ENCODE measurements at places on chromosomes 1 and 21. TPM values are rescaled to one million over a fixed set of nuclear protein-coding genes. Genes with fewer than 3 reads are reported as not detected.
A peak's percentile ranks its signal among the peaks of the same experiment; 100 is the strongest.

DNA sequence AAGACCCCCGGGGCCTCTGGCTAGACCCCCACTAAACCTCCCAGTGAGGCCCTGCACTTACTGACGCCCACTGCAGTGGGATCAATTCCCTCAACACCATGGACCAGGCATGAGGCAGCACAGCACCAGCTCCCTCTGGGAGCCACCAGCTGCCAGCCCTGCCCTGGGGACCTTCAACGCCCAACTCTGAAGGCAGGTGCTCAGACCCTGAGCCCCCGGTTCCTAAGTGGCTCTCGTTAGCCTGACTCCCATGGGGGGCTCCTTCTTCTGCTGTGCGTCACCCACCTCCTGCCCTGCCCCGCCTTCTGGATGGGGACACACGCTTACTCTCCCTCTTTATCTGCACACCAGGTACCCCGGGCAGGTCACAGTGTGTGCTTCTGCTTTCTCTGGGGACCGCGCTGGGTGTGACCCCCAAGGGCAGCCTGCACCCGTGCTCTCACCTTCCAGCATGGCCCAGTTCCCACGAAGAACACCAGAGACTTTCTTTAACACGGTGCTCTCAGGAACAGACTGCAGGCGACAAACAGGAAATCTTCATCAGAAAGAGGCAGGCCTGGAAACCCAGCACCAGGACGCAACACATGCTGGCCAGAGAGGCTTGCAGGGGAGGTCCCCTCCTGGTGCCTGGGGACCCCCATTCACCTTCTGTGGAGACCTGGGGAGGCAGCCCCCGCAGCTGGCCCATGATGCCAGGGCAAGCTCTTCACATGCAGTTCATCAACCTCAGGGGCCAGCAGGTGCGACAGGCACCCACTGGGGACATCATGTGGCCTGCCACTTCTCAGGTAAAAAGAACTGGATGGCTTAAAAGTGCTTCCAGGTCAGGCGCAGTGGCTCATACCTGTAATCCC lies 27.3 kb downstream of the WDR4 start:
- DNase-seq = no peak

DNA sequence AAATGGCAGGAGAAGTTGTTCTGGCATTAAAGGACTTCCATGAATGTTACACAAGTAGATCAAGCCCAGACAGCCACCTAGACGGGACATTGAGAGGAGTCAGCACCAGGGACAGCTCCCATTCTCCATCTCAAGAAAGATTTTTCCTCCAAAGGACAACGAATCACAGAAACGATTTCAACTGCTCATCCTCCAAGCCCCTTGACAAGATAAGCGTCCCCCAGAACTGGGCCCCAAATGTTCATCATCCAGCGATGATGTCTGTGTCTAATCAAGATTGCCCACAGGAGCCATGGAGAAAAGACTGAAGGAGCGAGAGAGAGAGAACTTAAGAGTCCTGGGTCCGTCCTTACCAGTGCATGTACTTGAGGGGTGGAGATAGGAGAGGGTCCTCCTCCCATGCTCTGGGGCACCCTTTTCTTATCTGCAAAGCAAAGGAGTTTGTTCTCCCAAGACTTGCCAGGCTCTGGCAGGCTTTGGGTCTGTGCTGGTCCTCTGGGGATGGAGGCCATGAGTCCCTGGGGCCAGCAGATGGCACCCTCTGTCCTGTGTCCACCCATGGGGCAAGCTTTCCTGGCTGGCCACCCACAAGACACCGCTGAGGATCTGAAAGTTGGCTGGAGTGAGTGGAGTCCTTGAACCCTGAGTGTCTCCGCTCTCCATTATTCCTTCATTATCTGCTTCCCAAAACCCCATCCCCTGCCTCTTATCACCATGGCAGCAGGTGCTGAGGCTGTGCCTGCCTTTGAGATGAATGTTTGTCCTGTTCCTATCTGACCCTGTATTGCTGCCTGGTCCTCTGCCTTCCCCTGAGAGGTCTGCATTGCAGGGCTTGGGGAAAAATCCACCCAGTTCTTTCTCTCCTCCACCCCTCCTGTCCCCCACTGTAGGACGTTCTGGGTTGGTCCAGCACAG lies 164.6 kb downstream of the ACTL8 start:
- DNase-seq = peak; percentile 55

DNA sequence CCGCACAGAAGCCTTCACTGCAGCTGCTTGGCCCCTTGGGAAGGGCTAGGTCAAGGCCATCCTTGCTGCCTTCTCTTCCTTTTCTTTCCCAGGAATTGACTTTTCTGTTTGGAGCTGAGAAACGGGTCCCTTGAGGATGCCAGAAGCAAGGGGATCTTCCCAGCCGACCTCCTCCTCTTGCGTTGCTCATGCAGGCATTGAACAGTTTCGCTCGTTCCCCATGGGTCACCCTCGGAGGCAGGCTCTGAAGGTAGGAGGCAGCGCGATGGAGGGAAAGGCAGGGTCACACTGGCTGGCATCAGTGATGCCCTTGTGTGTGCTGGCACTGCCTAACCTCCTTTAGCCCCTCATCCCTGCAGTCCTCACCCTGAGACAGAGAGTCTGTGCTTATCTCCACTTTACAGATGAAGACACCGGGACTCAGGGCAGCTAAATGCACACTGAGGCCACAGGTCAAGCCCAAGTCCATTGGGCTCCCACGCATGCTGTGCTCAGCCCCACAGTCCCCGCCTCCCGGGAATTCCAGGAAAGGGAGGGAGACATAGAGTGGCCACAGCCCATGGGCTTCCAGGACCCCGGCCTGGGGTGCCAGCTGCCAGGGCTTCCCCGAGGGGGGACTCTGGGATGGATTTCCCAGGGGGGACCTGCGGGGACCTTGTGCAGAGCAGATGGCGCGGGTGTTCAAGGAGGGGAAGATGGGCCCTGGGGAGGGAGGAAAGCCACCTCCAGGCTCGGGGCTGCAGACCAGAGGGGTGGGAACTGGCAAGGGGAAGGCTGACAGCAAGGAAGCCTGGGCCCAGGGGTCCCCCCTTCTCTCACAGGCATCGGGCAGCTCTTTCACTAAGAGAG lies 90.2 kb downstream of the SPSB1 start:
- no peak for DNase-seq

- DNase-seq = no peak
Measured at GRCh38 chr1:189628857-189629256, 848.8 kb downstream of the BRINP3 start.

GRCh38 chr1:2803086-2803930 lies 1.8 kb upstream of the TTC34 start:
- DNase-seq = no peak

- peak; percentile 69 for DNase-seq
Measured at GRCh38 chr1:53899206-53899628, 5.2 kb downstream of the DIO1 start.

DNA sequence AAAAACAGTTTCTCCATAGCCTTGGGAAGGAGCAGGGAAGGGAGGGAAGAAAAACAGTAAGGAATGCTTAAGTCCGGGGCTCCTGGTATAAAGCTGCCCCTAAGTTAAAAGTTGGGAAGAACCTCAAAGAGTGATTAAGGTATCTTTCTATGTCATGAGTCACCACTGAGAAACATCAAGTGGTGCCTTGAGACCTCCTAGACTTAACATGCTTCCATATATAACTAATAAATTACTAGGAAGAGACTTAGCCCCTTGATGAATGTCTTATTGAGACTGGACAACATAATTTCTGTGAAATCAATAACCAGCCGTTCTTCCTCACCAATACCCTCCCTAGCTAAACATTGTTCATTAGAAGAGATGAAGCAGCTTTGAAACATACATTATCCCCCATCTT lies 121.8 kb upstream of the SLC44A3 start:
- DNase-seq = peak; percentile 54

DNA sequence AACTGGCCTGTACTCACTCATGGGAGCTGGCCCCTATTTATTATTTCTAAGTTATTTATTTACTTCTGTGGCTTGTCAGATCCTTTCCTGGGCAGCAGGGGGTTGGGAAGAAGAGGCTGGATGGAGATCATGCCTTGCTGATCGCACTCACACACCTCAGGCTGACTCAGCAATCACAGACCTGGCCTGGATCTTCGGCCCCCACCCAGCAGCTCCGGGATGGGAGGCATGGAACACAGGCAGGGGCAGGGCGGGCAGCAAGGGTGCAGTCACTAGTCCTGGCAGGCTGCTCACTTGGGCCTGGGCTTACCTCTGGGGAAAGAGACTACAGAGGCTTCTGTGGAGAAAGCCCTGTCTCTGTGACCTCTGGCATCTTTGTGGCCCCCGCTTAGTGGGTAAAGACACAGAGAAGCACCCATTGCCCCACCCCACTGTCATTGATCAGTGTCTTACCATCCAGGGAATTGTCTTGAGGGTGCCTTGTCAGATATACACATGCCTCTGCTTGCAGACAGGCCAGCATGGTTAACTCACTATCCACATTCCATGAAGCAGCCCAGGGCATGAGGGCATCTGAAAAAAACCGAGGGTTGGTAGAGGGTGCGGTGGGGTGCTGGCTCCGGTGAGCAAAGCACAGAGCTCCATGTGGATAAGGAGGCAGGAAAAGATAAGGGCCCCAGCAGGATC lies 3.7 kb downstream of the ARTN start:
- no peak for DNase-seq

GRCh38 chr1:42978317-42979035 lies 19.8 kb upstream of the SLC2A1 start:
- DNase-seq = peak; percentile 71

DNA sequence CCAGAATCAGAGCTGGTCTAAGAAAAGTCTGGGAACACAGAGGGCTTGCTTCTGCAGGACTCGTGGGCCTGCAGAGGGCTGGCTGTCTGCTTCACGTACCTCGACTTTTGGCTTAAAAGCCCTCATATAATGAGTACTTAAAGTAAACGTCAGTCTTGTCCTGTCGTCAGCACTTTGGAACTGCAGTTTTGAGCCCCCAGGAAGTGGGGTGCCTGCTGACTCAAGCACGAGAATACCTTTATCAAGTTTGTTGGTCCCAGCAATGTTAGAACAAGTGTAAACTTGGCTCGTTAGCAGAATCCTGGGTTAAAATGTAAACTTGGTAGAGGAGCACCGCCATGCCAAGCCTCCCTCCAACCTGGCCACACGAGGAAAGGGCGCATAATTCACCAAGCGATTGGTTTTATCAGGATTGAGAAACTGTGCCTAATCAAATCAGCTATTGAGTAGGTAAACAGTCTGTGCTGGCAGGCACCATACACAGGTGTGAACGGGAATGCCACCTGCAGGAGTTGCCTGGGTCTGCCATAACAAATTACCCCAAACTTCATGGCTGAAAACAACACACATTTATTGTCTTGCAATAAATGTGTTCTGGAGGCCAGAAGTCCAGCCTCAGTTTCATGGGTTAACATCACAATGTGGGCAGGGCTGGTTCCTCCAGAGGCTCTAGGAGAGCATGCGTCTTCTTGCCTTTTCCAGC lies 45.0 kb upstream of the FHAD1 start:
- no peak for DNase-seq

DNA sequence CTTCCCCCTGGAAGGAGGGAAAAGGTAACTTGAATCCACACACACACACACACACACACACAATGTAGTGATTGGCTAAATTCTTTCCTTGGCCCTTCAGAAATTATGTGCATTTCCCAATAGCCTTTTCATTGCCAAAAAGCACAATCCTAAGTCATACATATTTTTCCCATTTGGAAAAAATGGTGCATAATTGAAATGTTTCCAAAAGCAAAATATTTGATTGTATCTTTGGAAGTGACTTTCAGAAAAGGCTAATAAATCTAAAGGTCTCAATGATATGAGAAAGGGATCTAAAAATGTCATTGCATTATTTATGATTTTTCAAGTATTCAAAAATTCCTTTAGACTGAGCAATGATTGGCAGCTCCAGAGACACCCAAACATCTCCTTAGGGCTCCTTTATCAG lies 43.5 kb upstream of the NEK7 start:
- DNase-seq = peak; percentile 76

DNA sequence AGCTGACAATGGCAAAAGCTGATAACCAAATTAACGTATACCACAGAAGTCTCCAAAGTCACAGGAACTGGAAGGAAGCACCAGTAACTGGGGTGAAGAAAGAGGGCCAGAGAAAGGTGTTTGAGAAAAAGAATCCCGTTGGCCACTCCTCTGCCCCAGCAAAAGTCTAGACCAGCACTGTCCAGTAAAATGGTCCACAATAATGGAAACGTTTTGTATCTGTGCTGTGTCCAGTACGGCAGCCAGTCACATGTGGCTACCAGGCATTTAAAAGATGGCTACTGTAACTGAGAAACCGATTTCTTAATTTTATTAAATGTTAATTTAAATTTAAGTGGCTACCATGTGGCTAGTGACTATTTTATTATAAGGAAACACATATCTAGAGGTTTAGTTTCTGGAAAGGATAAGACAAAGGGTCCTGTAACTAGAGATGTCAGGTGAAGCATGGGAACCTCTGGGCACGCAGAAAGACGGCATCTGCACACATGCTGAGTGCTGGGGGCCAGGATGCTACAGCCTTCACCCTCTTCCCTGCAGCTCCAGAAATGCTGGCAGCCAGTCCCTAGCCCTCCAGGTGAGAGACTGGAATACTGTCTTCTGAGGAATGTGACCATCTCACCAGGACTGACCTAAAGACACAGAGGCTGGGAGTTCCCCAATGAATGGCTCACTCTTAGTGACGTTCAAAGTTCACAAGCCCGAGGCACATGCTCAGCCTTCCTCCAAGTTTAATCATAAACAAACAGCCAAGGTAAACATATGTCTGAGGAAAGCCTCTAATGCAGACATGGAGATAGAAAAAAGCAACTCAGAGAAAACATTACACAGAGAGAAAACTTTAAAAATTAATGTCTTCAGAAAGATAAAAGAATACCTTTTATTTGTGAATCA lies 50.7 kb downstream of the JAK1 start:
- peak; percentile 94 for DNase-seq

DNA sequence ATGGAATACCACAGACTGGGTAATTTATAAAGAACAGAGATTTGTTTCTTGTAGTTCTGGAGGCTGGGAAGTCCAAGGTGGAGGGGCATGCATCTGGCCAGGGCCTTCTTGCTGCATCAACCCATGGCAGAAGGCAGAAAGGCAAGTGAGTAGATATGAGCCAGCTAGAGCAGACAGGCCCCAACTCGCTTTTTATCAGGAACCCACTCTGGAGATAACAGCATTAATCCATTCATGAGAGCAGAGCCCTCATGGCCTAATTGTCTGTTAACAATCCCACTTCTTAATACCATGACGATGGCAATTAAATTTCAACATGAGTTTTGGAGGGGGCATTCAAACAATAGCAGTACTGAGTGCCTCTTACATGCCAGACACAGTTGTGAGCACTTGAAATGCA lies 87.2 kb upstream of the SOX13 start:
- DNase-seq = no peak

DNA sequence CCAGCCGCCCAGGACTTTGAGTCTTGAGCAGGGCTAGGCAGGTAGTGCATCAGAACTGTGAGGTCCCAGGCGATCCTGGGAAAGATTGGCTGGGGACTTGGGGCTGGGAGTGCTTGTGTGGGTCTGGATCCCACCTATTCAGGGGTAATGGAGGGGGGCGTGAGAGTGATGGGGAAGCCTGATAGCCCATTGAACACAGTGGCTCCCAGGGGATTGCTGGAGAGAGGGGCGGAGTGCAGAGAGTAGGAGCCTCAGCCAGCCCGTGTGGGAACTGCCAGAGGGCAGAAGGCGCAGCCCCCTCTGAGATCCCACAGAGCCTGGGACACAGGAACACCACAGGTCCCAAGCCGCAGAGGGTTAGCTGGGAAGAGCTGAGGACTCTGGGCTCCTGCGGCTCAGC lies 19.3 kb upstream of the PDZK1IP1 start:
- no peak for DNase-seq

GRCh38 chr1:219713981-219714381 lies 101.1 kb upstream of the ZC3H11B start:
- no peak for DNase-seq

The LRRC38 gene
- not detected for total RNA-seq

The PLEKHA6 gene
- 5.0 TPM for total RNA-seq

The LCE2A gene
- total RNA-seq = not detected

The FMOD gene
- 0.18 TPM for total RNA-seq

The RAB7B gene
- 9.1 TPM for total RNA-seq

The DPT gene
- not detected for total RNA-seq

The WNT2B gene
- 0.56 TPM for total RNA-seq

The CADM3 gene
- not detected for total RNA-seq
